Right cardiac atrium (tissue), 5 donors: ENCODE measurements at places on chromosomes 5 and 9. TPM values are rescaled to one million over a fixed set of nuclear protein-coding genes. Genes with fewer than 3 reads are reported as not detected.

MRPL36 gene
- total RNA-seq, result 48.1 TPM

SIT1 gene
- total RNA-seq, result not detected

PCSK5 gene
- 5.6 TPM for total RNA-seq

LCNL1 gene
- total RNA-seq, result 4.3 TPM
